ENCODE measurements at places on chromosomes 11 and 22.

GRCh38 chr11:119015054-119015611 is 3.0 kb downstream of the RPS25 start:
- no peak for DNase-seq

GRCh38 chr11:87466223-87466622 is 428.5 kb downstream of the TMEM135 start:
- DNase-seq, result no peak

GRCh38 chr11:77088236-77089003 is 14.2 kb upstream of the OMP start:
- no peak for DNase-seq

GRCh38 chr11:66289548-66290329 is 796 bp upstream of the YIF1A start:
- DNase-seq, result no peak

- peak; percentile 53 for DNase-seq
These were observed 783 bp upstream of the SLC35C1 start for GRCh38 chr11:45803971-45804760.

All from WERI-Rb-1 (cell line).